Nasal cavity respiratory epithelium epithelial cell of viscerocranial mucosa (primary cell): ENCODE measurements at places on chromosomes 12 and 14. TPM values are rescaled to one million over a fixed set of nuclear protein-coding genes. Genes with fewer than 3 reads are reported as not detected.

Gene A2ML1
- total RNA-seq: 45.6 and 135 TPM in 2 replicates

Gene RPGRIP1
- total RNA-seq: not detected in 2 replicates

Gene WDR89
- total RNA-seq: 21.1 and 21.9 TPM in 2 replicates

Gene OTOGL
- under 0.01 TPM in 1 of 2 replicates, not detected in the other for total RNA-seq

Gene COX8C
- not detected in 2 replicates for total RNA-seq

Gene RNASE1
- not detected in 2 replicates for total RNA-seq

Gene FGF23
- total RNA-seq: not detected in 2 replicates

Gene SLC25A47
- 0.07 TPM in 1 of 2 replicates, not detected in the other for total RNA-seq
